Osteoblast (primary cell): ENCODE measurements at places on chromosomes 2 and 18. TPM values are rescaled to one million over a fixed set of nuclear protein-coding genes. Genes with fewer than 3 reads are reported as not detected.

- DNase-seq: peak; percentile 57
Observed at GRCh38 chr2:53422979-53423378, 344.6 kb upstream of the CHAC2 start.

DNA sequence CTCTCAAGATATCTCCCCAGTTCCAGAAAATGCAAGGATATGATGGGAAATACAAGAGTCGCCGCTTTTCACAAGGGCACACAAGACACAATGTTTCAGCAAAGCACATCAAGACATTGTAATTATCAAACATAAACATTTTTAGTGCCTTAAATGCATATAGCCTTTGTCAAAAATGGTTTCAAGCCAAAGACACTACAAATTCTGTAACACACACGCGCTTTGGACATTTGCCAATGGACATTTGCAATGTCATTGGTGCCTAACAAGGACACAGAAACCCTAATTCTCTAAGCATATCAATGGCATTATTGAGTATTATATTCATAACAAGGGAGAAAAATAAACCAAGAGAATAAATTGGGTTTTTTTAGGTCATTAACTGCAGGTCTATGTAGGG is 16.1 kb downstream of the ADD2 start:
- no peak for DNase-seq

- DNase-seq: no peak
Observed at GRCh38 chr2:226452768-226453167, 346.9 kb downstream of the IRS1 start.

DNA sequence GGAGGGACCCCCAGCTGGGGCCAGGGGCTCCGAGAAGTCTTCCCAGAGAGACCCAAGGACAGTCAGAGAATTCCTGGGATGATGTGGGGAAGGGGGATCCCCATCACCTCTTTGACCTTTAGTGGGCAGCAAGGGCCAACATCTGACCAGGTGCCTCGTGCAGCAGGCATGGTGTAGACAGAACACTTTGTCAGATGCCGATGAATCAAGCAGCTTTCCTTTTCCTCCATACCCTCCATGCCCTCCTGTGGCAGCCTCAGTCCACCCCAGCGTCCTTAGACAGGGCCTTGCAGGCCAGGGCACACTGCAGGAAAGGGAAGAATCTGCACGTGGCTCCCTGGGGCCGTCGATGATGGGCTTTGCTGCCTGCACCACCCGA is 26.3 kb downstream of the GPR55 start:
- DNase-seq: no peak

DNA sequence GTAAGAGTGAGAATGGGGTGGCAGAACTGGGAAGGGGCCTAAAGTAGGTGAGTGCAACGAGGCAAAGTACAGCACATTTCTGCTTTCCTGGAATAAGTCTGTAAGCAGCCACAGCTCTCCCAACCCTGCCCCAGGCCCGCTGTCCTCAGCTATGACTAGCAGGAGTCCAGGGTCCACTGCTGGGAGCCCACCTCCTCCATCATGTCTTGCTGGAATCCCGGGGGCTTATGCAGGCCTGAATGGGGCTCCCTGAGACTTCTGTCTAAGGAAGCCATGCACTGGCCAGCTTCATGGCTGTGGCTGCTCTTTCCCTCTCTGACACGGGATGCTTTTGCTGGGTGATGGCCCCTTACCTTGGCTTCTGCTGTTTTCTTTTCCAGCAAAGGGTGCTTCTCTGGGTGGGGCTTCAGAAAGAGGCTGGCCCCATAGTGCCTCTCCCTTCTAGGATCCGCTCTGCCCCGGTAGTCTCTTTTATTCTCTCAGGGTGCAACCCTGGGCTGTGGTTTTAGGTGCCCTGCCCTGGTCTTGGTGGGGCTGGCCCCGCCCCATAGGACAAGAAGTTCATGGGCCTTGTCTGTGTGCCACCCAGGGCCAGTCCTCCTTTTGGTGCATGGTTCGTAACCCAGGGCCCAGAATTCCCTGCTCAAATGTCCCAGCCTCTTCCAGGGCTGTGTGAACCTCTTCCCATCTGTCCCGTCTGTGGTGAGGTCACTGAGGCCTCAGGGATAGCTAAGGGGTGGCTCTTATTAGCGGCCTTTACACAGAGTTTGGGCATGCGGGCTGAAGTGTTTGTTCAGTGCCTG is 33.8 kb upstream of the POLE4 start:
- DNase-seq: no peak

- DNase-seq: no peak
Observed at GRCh38 chr18:42574871-42575270, 540.6 kb downstream of the RIT2 start.

DNA sequence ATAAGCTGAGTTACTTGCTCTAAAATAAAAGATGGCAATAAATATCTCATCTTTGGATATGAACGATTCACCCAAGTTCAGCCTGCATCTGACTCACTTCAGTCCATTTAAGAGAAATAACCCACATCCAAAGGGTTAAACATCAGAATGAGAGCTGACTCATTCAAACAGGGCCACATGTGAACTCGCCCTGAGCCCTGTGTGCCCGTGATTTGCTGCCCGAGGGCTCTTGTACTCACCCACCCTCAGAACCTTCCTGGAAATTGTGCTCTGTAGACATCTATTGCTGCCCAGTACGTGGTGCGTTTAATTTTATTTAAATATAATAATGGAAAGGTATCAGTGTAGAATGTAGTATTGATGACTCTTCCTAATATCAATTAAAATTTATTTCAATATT is 66.9 kb upstream of the RBM44 start:
- peak; percentile 93 for DNase-seq

DNA sequence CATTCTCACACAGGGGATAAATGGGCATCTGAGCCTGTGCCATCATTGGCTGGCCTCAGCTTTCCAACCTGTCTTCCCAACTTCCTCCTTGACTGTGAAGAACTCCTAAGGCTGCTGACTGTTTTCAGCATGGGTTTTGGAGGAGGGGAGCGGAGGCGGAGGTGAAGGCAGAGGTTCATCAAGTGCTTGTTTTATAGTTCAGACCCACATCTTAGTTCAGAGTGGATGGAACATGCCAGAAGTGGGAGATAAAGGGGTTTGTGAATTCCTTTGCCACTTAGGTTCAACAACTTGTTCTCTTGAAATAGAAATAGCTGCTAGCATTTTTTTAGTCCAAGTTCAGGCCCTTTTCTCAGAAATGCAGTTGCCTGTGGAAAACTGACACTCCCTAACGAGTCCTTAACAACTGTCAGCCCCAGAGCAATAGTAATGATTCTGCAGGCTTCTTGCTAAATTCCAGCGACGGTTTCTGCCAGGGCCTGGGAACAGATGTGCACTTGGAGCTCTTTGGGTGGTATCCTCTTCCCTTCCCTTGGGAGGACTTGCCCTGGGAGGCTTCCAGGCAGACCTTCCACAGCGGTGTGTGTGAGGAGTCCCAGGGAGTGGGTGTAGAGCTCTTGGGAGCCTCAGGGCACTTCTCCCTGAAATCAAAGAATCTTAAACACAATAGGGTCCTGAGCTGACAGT is 30.1 kb upstream of the ITGA6 start:
- no peak for DNase-seq

GRCh38 chr18:35634323-35634722 is 52.8 kb downstream of the GALNT1 start:
- DNase-seq: no peak

DNA sequence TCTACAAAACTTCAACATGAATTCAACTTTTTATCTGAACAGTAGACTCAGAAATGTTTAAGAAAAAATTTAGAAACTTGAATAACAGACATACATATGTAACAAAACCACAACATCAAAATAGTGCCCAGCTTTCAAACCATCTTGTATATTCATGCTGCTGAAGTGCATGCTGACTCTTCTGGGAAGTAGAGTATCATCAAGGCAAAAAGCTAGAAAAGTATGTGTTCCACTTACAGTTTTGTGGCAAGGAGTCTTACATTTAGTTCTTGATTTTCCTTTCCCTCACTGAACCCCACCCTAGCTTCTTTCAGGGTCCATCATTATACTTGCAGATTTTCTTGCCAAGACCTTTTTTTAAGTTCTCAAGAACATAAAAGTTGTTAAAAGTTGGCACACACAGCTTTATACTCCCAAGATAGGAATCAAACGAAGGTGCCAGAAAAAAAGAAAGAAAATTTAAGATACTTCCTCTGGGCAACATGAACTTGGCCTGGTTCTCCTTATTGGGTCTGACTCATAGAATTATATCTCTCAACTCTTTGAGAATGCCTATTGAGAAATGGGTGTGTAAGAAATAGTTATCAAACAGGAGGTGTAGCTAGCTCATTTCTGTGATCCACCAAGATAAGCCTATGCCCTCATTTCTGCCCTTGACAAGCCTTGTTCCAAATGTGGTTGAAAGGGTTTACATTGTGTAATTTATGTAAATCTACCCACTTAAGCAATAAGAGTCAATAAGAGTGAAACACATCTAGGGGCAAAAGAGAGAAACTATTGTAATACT is 667.6 kb upstream of the ACVR2A start:
- no peak for DNase-seq

DNA sequence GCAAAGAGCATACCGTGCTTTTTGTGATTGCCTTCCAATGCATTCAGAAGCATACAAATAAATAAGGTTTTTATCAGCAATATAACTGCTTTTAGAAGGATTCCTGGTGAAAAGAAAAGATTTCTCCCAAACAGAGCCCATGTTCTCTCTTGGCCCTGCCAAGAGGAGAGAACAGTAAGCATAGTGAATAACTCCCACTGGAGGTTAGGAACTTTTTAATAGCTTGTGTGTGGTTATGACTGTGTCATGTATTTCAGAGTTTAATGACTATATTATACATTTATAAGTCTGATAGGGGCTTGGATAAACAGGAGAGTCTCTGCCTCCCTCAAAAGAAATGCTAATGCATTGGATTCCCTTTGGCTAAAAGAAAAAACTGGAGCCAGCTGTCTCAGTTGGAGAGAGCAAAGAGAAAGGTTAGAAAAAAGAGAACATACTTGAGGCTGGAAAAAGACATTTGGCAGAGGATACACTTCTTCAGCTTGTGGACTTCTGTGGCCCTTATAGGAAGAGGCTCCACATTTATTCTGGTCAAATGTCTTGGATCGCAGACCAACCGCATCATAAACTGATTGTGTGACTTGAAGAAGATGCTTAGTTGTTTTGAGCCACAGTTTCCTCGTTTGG is 63.0 kb upstream of the SPRED2 start:
- peak; percentile 83 for DNase-seq

- DNase-seq: no peak
Observed at GRCh38 chr2:206805887-206806607, 40.6 kb downstream of the FASTKD2 start.

DNA sequence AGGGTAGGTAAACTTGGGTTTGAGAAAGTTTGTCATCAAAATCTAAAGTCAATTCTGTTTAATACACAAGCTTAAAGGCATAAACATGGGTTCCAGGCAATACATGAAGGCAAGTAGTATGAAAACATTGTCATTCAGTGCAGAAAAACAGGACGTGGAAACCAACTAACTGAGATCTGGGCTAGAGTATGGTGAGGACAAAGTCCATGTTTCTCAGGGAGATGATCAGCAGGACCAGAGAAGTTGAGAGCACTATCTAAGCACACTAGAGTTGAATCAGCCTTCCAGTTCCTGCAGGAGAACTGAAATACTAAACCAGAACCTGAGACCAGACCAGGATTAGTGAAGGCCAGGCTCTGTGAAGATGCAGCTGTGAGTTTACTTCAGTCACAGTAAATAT is 302.8 kb upstream of the CRIM1 start:
- no peak for DNase-seq

GRCh38 chr2:16626497-16626896 is 39.1 kb downstream of the CYRIA start:
- peak; percentile 50 for DNase-seq

DNA sequence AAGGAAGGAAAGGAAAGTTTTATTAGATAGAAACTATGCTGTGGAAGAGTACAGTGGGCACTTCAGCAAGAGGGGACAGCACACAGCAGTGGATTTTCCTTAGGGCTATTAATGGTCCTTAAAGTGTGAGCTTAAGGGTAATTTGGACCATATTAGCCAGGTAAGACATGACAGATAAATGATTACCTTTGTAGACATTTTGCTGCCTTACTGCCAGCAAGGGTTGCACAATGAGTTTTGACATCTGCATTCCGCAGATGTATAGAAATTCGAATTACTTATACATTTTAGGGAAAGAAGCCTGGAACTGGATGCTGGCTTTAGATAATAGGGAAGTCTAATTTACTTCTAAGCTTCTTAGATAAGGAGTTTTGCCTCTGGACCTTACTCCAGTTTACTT is 14.0 kb upstream of the UBE2F start:
- DNase-seq: no peak

DNA sequence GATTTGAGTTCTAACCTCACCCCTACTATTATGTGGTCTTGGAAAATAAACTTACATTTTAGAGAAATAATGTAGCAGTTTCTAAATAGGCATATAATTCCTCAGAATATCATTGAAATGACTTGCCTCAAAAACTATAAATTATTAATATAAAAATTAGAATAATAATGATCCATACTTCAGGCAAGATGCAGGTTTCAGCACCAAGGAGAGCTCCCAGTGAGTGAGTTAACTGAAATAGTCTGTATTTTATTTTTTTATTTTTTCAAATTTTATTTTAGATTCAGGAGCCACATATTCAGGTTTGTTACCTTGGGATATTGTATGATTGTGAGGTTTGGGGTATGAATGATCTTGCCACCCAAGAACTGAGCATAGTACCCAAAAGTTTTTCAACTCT is 472.2 kb upstream of the DCC start:
- DNase-seq: no peak

- no peak for DNase-seq
Observed at GRCh38 chr2:155944218-155944617, 388.3 kb downstream of the NR4A2 start.

- DNase-seq: no peak
Observed at GRCh38 chr18:9237981-9238380, 96.6 kb upstream of the TWSG1 start.

- DNase-seq: no peak
Observed at GRCh38 chr2:96502891-96503636, 2.1 kb downstream of the NEURL3 start.

- DNase-seq: peak; percentile 69
Observed at GRCh38 chr2:28363686-28364280, 28.9 kb upstream of the FOSL2 start.

SCG2 gene
- 2.2 and 2.4 TPM in 2 replicates for total RNA-seq

SIX3 gene
- total RNA-seq: not detected in 2 replicates

CHRNG gene
- not detected in 2 replicates for total RNA-seq

NIF3L1 gene
- 20.0 and 22.1 TPM in 2 replicates for total RNA-seq

DHRS9 gene
- not detected in 2 replicates for total RNA-seq

DIPK1C gene
- total RNA-seq: not detected in 2 replicates

C18orf63 gene
- total RNA-seq: not detected in 2 replicates

CUL3 gene
- total RNA-seq: 59.5 and 64.4 TPM in 2 replicates

NTSR2 gene
- not detected in 2 replicates for total RNA-seq
